ENCODE measurements at places on chromosomes 2 and 18.

GRCh38 chr2:12119841-12120240, 373.4 kb downstream of the LPIN1 start:
- no peak for DNase-seq

- no peak for DNase-seq
Measured at GRCh38 chr2:141195087-141195486, 935.7 kb downstream of the LRP1B start.

DNA sequence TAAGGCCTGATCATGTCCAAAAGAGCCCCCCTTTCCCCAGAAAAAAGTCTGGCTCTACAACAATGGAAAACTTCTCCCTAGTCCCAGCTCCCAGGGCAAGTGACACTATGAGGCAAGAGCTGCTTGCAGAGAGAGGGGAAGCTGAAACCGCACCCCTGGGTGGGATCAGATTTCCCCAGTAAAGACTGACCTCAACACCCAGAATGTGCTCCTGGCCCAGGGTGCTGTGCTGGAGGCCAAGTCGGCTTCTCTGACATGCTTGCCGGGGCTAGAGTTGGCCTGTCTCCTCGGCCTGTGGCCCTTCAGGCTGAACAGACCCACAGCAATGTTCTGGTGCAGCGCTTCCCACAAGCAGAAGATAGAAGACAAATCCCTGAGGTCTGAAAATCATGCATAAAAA, 18.4 kb upstream of the ST8SIA3 start:
- DNase-seq, result no peak

DNA sequence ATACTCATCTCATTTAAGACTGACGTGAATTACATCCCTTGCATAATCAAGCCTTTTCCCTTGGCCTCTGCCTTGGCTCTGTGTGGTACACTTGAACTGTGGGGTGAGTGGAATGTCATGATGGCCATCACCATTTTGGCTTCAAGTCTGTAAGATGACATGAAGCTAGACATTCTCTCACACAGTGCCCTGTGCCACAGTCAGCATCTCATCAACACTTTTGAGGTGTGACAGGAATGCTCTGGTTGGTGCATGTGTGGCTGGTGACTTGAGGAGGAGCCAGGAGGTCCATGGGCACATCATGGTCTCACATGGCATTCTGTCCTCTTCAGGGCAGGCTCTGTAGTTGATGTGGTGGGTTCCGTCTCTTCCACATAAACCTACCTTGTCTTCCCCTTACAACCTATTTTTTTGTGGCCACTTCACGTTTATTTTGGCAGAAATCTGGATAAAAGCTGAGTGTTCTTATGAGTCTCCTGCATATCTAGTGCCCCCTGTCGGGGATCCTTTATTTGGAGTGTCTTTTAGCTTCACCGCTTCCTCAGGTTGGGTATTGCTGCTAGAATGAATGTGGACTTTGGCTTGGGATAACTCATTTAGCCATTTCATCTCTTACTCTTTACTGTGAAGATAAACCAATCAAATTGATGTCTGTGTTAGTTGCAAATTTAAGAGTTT, 28.1 kb downstream of the MAP4K4 start:
- DNase-seq, result no peak

DNA sequence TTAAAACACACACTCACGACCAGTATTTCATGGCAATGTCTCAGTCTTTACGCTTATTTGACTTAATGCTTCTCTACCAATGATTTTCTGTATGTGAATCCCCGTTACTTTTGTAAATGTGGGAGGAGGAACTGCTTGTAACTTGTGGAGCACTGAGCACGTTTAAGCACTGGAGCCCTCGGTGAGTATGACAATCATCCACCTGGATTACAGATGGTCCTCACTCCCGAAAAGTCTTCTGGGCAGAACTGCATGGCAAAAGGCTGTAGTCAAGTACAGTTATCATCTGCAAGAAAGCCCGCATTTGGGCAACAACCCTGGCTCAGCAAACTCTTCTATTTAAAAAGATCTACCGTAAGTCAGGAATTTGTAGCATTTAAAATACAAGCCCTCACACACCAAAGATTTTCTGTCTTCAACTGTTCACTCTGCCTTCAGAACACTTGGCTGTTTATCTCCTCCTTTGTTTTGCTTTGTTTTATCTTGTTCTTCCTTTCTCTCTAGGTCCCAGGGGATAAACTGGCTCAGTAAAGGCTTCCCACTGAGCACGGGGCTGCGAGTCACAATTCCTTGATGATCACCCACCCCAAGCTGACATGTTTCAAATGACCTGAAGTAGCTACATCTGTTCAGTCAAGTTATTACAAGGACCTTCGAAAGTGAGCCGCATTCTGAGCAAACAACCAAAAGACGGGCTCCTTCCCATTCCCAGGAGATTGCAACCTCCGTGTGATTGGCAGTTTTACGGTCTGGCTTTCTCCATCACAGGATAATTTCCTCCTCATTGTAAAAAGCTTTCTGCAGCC, 102.2 kb downstream of the DLGAP1 start:
- DNase-seq, result no peak

DNA sequence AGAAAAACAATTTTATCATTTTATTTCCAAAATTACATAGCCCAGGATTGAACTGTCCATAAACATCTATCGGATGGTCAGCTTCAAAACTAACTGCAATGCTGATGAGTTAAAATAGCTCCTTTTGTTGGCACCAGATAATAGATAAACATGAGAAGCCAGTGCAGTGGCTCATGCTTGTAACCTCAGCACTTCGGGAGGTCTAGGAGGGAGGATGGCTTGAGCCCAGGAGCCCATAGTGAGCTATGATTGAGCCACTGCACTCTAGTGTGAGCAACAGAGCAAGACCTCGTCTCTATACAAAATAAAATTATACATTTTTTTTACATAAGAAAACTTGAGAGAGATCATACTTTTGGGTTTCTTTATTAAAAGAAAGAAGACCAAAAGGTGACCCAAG, 34.6 kb upstream of the IMPA2 start:
- DNase-seq, result no peak

Data from activated CD8-positive, alpha-beta memory T cell treated with anti-CD3 and anti-CD28 coated beads, Interleukin-2, amount 10 ng/mL, durations not matched to agents 7 days and 5 days (primary cell).